Fibroblast of pulmonary artery (primary cell): ENCODE measurements at places on chromosomes 4 and X.

- DNase-seq, result no peak
These were observed 103.9 kb upstream of the STX18 start for GRCh38 chr4:4645743-4646142.

DNA sequence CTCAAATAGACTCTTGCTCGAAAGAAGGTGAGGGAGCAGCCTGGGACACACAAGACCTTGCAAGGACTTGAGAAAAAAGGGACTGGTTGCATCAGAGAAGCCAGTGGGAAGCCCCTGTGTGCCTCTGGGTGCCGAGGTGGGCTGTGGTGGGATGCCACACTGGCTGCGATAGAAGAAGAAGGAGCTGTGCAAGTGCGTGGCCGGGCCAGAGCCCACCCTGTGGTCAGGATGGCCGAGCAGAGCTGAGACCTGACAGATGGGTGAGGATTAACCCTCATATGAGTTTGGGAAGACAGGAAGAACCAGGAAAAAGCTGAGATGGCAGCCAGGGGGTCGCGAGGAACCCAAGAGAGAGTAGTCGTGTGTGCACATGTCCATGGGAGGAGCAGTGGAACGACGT, 44.6 kb upstream of the HGFAC start:
- no peak for DNase-seq

DNA sequence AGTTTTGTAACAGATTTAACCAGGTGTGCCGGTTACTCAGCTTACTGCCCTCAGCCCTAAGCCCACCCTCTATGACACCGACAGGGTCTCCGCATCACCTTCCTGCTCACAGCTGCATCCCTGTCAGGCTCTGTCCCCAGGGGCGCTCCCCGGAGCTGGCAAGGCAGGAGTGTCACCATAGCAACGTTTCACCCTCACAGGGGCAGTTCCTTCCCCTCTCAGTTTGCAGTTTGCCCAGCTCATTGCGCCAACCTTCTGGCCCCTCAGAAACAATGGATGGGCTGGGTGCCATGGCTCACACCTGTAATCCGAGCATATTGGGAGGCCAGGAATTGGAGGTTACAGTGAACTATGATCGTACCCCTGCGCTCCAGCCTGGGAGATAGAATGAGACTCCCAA, 42.6 kb downstream of the RGS12 start:
- DNase-seq, result no peak

- DNase-seq, result no peak
These were observed 199.9 kb downstream of the MGST2 start for GRCh38 chr4:139865537-139865936.

- peak; percentile 18 for DNase-seq
These were observed 55.1 kb upstream of the TNIP3 start for GRCh38 chr4:121219227-121219626.

GRCh38 chr4:77036206-77036605, 39.6 kb downstream of the CCNI start:
- peak; percentile 87 for DNase-seq

GRCh38 chr4:79210636-79211049, 115.2 kb downstream of the NAA11 start:
- no peak for DNase-seq

DNA sequence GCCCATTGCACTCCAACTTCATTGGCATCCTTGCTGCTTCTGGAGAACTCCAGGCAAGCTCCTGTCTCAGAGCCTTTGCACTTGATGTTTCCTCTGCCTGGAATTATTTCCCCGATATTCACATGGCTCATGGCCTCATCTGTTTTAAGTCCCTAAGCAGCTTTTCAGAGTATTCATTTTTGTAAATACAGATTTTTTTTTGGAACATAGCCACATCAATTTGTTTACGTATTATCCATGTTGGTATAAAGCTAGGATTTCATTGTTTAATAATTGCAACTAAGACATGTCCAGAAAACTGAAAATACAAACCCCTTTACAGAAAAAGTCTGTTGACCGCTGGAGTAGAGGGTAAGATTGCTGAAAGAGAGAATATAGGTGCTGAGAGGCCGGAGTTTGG, 142.0 kb downstream of the CAMK2D start:
- no peak for DNase-seq

- peak; percentile 0 for DNase-seq
These were observed 71.5 kb downstream of the TMEM47 start for GRCh38 chrX:34585561-34585960.

GRCh38 chr4:135934026-135934425, 1598.3 kb downstream of the PCDH18 start:
- DNase-seq, result no peak

GRCh38 chrX:12153741-12154140, 15.5 kb downstream of the FRMPD4 start:
- peak; percentile 46 for DNase-seq

DNA sequence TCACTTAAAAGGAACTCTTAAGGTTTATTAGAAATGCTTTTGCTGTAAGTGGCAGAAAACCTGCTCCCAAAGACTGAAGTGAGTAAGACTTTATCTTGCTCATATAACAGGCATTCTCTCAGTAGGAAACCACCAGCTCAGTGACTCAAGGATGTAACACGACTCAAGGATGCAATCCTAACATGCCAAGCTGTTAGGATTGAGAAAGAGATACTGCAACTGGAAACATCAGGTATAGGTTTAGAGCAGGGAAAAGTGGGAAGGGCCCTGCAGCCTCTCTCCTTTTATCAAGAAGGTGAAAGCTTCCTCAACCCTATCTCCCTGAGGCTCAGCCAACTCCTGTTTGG, 11.9 kb upstream of the SLC9A7 start:
- DNase-seq, result peak; percentile 80

GRCh38 chr4:71186257-71186565, 152.6 kb upstream of the SLC4A4 start:
- no peak for DNase-seq

DNA sequence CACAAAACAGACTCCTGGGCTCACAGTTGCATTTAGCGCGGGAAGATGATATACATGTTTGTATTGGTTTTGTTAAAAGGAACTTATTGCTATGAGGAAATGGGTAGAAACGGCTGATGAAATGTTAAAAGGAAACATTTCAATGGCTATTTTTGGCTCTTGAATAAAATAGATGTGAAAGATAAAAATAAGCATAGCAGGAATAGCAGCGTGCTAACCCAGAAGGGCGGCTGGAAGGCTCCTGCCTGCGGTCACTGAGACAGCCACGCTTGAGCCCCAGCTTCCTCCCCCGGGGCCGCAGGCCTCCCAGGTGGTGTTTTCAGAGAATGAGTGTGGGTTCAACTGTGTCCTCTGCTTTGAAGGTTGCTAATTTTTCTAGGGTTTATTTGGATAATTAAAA, 35.0 kb upstream of the CLCN4 start:
- DNase-seq, result no peak
